ENCODE measurements at places on chromosomes 13 and 19. TPM values are rescaled to one million over a fixed set of nuclear protein-coding genes. Genes with fewer than 3 reads are reported as not detected.

GRCh38 chr19:5743630-5744029 lies 23.2 kb downstream of the CATSPERD start:
- DNase-seq, result no peak

DNA sequence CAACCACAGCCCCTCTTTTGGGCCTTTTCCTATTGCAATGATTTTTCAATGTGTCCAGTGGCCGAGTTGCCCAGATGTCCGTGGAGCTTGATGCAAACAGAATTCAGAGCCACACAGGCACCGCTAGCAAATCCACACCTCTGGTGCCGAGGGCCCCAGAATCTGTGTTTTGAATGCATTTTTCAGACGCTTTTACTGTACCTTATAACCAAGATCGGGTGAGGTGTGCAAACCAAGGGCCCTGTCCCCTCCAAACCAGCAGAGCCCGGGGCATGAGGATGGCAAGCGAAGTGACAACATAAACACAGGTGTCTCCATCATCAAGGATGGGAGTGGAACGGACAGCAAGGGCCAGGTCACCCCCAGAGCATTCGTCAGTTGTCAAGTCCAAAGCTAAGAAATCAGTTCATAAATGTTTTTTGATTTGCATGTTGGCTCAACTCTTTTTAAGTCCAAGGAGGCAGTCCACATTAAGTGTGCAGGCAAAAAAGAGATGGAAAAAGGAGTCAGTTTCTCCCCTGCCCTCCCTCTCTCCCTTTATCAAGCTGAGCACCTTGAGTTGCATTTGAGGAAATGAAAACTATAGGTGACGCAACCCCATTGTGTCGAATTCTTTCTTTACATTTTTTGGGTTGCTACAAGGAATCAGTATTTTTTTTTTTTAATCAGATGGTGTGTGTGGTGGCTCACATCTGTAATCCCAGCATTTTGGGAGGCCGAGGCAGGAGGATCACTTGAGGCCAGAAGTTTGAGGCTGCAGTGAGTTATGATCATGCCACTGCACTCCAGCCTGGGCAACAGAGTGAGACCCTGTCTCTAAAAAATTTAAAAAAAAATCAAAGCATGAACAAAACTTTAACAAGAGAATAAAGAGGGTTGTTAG lies 2.9 kb downstream of the CCDC8 start:
- no peak for DNase-seq

DNA sequence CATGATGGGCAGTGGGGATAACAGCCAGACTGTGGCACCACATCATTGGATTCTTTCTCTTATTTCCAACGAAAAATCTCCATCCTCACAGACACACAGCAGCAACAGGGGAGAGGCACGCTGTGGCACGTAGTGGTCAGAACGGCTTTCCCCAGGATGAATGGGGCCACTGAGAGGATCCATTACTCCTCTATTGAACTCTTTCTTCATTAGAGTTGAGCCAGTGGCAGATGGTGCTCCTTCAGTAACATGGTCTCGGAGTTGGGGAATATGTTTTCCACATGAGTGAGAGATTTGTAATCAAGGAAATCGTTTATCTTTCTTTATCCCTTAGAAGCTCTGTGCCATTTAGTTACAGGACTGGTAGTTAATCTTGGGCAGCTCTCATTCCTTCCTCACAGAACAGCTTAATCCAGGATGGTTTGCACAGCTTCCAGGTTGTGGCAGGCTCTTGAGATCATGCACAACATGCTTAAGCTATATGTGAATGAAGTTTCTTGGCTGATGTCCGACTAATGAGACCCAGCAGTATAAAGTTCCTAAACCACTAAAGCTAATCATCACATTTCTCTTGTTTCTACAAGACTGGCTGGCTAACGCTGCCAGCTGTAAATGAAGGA lies 180.5 kb upstream of the SLC10A2 start:
- DNase-seq, result no peak

Gene SERTM1
- total RNA-seq, result not detected

Gene FXYD3
- not detected for total RNA-seq

Gene SETDB2
- 9.5 TPM for total RNA-seq
